ENCODE measurements at places on chromosomes 5 and 9.

DNA sequence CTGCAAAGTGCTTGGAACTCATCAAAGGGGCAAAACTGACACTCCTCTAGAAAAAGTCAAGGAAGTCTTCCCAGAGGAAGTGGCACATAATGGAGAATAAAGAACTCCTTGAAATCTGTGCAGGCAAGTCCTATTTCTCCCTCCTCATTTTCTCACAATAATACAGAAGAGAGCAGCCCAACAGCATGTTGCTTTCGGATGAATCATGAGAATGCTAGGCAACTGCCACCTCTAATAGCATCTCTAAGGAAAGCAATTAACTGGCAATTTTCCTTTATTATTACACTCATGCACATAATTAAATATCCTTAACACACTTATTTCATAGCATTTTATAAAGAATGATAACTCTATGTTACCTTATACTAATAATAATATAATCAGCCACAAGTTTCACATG is 122.2 kb upstream of the PTGER4 start:
- DNase-seq, result no peak

GRCh38 chr5:167049771-167050567 is 1241.5 kb upstream of the WWC1 start:
- no peak for DNase-seq

DNA sequence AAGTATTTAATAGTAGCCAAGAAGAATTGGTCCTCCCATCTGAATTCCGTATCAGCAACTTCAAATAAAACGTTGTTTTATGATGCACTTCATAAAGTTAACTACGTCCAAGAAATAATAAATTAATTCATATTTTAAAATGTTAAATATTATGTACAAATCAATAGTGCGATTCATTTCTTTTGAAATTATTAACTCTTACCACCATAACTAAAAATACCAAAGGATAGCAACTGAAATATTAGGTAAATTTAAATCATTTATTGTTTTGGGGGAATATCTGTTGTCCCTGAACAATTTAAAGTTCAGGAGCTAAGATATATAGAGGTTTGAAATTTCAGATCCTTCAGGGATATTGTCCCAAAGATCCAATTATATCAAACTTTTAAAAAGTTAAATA is at the start of gene OR2K2:
TSS of gene OR2K2 (minus strand) at position 101 of the 400 bp plus-strand sequence. CDS start 1,791 bp downstream, outside the sequence.
- no peak for DNase-seq

GRCh38 chr5:63686938-63687337 is 275.3 kb downstream of the HTR1A start:
- DNase-seq, result no peak

DNA sequence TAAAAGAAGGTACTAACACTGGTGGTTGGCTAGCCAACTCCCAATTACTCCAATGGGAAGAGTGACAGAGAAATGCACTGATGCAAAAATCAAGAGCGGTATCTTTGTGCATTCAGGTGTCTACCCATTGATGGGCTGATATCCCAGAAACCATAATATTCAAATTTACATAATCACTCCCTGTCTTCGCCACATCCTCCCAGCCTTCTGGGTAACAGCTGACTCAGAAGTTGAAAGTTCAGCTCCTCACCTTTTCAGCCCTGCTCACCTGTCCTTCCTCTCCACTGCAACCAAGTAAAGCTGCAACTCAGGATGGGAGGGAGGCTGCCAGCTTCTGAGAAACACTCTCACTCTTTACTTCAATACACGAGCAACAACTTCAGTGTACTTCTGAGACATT is 6.9 kb downstream of the SUSD1 start:
- no peak for DNase-seq

- peak; percentile 86 for DNase-seq
Observed at GRCh38 chr5:151141535-151141934, 16.0 kb downstream of the ANXA6 start.

GRCh38 chr5:17218353-17219005 is 1.0 kb downstream of the BASP1 start:
- no peak for DNase-seq

DNA sequence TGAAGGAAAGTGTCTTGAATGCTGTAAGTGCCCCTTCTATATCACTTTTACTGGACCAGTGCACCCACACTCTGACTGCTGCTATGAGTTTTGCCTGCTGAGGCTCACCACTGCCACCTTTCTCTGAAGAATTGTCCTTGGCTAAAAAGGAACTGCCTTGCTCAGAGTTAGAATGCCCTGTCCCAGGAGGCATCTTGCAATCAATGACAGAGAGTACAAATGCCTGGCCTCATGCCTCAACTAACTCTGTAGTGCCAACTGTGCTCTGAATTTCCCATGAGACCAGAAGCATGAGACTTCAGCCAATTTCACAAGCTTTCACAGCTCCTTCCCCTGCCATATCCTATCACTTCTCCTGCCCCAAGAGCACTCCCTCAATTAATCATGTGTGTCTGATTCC is 569.7 kb downstream of the ZNF608 start:
- DNase-seq, result no peak

GRCh38 chr5:162209005-162209605 is 141.5 kb downstream of the GABRG2 start:
- DNase-seq, result no peak

GRCh38 chr5:85441156-85441555 is 1056.5 kb upstream of the EDIL3 start:
- DNase-seq, result no peak

GRCh38 chr9:21402386-21403251 is 6.3 kb upstream of the IFNA8 start:
- DNase-seq, result no peak

- DNase-seq, result no peak
Observed at GRCh38 chr9:97761056-97761598, 64.0 kb upstream of the XPA start.

GRCh38 chr5:138824516-138824915 is 50.6 kb downstream of the LRRTM2 start:
- no peak for DNase-seq

DNA sequence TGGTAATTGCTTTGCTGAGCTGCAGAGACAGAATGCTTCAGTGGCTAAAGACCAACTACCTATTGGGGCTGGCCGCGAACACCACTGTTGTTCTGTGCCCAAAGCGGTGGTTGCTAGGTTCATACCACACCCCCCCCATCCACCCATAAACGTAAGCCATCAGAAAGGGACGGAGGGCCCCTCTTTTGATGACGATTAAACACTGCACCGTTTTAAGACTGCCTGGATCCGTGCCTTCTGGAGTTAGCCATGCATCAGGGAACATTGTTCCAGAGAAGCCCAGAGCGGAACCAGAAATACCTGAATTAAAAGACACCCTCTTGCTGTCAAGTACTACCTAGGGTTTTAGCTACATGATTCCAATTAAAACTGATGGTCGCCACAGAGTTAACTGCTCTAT is 369.1 kb upstream of the DAP start:
- no peak for DNase-seq

DNA sequence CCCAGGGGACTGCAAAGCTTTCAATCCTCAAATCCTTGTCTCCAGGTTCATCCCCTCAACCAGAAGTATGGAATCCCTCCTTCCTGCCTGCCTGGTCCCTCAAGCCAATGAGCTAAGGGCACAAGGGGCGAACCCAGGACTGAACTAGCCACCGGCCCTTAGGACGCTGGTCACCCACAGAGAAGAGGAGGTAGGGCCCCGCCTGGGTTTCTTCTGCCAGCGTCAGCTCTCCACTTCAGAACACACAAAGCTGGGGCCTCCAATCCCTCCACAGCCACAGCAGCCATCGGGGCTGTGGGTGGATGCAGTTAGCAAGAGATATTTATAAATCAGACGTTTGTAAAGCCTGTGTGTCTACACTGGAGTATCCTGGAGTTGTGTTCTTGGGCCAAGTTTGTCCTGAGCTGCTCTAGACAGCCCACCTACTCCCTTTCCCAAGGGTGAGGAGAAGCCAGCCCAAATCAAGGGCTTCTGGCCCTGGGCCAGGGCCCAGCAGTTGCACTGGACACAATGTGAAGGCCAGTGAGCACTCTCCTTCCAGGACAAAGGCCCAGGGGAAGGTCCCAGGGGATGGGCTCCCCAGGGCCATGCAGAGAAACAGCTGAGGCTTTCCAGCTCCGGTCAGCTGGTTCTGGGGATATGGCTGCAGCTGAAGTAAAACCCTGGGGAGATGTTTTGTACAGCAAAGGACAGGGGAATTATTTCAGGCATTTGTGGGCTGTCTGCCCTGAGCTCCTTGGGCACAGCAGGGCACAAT is 18.9 kb downstream of the AMBP start:
- DNase-seq, result no peak

GRCh38 chr5:39517800-39518199 is 93.0 kb upstream of the DAB2 start:
- no peak for DNase-seq

DNA sequence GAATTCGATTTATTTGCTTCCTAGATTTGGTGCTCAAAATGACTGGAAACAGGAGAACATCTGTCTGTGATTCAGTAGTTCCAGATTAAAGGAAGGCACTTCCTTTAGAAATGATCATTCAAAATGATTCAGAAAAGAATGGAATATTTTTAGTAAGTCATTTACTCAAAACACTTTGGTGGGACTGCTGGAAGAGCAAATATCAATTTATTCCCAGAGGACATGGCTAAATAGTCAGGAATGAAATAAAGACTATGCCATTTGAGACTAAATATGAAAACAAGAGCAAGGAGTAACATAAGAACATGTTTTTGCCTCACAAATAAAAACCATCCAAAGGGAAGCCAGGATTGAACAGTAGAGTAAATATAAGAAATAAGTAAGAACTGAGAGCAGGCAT is 138.6 kb upstream of the RASA1 start:
- no peak for DNase-seq

- no peak for DNase-seq
Observed at GRCh38 chr5:112823656-112824055, 37.4 kb upstream of the SRP19 start.

GRCh38 chr5:150429410-150429873 is 16.7 kb upstream of the CD74 start:
- no peak for DNase-seq

DNA sequence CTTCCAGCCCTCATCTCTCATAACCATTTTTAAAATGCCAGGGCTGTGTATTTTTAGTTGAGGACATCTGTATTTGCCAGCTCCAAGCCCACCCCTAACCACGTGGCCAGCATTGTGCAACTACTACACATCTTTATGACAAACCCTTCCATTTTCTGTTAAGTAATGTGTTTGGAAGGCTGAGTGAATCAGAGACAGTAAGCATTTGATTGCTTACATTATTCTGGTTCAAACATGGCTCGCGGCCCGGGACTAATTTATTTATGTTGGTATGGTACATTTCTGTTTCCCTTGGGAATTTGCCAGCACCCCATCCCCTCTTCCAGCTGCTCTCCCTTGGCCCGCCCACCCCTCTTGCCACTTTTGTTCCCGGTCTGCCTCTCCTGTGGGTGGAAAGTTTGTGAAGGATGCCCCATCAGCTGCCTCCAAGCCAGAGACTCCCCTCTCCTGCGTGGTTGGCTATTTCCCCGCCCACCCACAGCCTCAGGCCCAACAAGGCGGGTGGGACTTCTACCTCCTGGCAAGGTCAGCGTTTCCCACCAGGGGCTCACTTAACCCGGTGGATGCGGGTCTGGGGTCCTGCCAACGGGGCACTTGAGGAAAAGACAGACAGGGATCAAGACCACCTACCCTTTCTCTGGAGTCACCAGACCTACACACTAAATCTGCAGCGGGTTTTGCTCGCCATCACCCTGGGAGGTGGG is 162.2 kb downstream of the HSD17B3 start:
- no peak for DNase-seq

DNA sequence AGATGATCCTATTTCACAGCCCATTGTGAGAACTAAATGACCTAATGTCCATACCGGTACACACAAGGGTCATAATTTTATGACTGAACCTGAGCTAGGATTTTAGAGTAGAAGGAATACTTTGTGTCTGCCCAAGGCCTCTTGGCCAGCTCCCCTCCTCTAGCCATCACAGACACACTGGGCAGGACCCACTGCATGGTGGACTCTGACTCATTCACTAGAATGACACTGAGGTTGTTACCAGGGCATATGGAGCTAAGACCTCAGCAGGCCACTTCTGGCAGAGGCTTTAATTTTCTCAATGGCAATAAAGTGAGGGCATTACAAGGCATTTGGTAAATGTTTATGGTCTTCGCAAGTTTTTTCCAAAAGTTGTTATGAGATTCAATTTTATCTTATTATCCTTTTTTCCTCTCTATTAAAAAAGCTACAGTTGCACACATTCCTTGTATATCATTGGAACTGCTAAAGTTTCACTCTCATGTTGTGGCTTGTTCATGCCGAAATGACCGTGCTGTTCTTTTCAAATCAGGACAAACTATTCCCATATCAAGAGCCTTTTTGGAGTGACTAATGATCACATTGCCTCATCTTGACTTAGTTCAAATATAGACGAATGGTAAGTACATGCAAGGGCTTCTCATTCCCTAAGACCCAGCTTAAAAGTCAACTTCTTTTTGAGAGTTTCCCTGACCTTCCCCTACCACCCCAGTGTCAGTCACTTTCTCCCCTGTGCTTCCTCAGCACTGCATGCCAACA is 595.7 kb downstream of the ACTL7B start:
- no peak for DNase-seq

DNA sequence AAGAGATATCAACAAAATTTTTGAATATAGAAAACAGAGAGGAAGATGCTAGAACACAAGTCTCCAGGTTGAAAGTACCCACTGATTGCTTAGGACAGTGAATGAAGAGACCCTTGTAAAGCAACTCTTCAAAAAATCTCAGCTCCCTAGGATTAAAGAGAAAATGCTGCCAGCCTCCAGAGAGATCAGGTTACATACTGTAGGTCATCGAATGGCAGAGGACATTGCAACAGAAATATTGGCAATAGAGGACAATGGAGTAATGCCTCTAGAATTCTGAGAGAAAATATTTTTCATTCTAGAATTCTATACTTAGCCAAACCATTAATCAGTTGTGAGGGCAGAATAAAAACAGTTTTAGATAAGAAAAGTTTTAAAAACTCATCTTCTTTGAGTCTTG is 43.1 kb upstream of the ELL2 start:
- no peak for DNase-seq

DNA sequence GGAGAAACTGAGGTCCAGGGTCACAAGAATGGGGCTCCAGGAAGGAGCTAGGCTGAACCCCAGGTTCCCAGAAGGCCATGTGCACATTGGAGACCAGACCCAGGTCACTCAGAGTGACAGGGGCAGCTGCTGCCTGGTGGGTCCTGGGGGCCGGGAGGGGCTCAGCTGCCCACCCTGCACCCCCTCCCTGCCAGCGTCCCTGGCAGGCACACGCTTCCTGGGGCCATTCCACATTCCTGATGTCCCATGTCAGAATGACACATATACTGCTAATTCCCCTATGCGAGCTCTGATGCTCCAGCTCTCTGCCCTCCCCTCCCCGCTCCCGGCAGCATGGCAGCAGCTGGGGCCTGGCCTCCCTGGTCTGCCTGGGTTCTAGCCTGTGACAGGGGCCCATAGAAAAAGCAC is 14.0 kb downstream of the FGFR4 start:
- DNase-seq, result no peak

All from activated effector memory CD4-positive, alpha-beta T cell treated with anti-CD3 and anti-CD28 coated beads, Interleukin-2, amount 50 U/mL, for 16 hours (primary cell).